Upper lobe of left lung (tissue), 6 donors: ENCODE measurements at places on chromosomes 4 and X. TPM values are rescaled to one million over a fixed set of nuclear protein-coding genes. Genes with fewer than 3 reads are reported as not detected.
A peak's percentile ranks its signal among the peaks of the same experiment; 100 is the strongest.

Gene RASGEF1B
- total RNA-seq = 78.6 TPM

Gene NLGN3
- total RNA-seq = 1.0 TPM

GRCh38 chr4:64911846-64912245 is 502.6 kb upstream of the TECRL start:
- DNase-seq = no peak
- H3K27ac ChIP-seq = no peak overlapping the region
- no peaks in the 10 kb centered on the region for H3K27me3 ChIP-seq
- no peaks in the 10 kb centered on the region for H3K4me1 ChIP-seq
- H3K36me3 ChIP-seq = no peaks in the 10 kb centered on the region
- no peak overlapping the region for H3K4me3 ChIP-seq

- H3K4me3 ChIP-seq = no peak overlapping the region
- H3K4me1 ChIP-seq = no peaks in the 10 kb centered on the region
- no peak for DNase-seq
- no peaks in the 10 kb centered on the region for H3K36me3 ChIP-seq
- H3K27me3 ChIP-seq = no peaks in the 10 kb centered on the region
- no peak overlapping the region for H3K27ac ChIP-seq
Measured at GRCh38 chr4:21452931-21453330, 495.6 kb downstream of the KCNIP4 start.

DNA sequence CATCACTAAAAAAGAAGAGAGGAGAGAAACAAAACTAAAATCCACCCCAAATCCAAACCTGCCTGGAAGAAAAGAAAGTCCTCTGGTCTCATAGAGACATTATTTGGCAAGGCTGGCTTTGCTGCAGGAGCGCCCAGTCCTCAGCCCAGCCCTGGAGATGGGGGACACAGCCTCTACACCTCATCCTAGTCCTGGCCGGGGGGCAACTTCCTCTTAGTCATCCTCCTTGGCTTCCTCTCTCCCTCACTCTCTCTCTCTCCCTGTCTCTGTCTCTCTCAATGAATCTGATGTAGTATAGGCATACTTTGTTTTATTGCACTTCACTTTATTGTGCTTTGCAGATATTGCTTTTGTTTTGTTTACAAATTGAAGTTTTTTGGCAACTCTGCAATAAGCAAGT is 55.8 kb upstream of the MAGEB10 start:
- no peaks in the 10 kb centered on the region for H3K4me1 ChIP-seq
- H3K4me3 ChIP-seq = no peak overlapping the region
- no peak overlapping the region for H3K27ac ChIP-seq
- no peaks in the 10 kb centered on the region for H3K36me3 ChIP-seq
- no peak for DNase-seq

Gene FGFBP2
- total RNA-seq = 1.8 TPM

GRCh38 chr4:185304541-185304940 is 91.2 kb downstream of the LRP2BP start:
- no peak overlapping the region for H3K4me3 ChIP-seq
- DNase-seq = no peak
- H3K27ac ChIP-seq = peak overlapping the region; percentile 74
- H3K36me3 ChIP-seq = peaks cover 10% of the 10 kb centered on the region
- H3K4me1 ChIP-seq = no peaks in the 10 kb centered on the region
- H3K27me3 ChIP-seq = no peaks in the 10 kb centered on the region

Gene SLC4A4
- 17.3 TPM for total RNA-seq

Gene PNMA6A
- 1.0 TPM for total RNA-seq

- H3K27me3 ChIP-seq = no peaks in the 10 kb centered on the region
- H3K27ac ChIP-seq = no peak overlapping the region
- H3K4me1 ChIP-seq = no peaks in the 10 kb centered on the region
- DNase-seq = no peak
- no peak overlapping the region for H3K4me3 ChIP-seq
- H3K36me3 ChIP-seq = no peaks in the 10 kb centered on the region
Measured at GRCh38 chr4:27210956-27211355, 350.3 kb downstream of the STIM2 start.

DNA sequence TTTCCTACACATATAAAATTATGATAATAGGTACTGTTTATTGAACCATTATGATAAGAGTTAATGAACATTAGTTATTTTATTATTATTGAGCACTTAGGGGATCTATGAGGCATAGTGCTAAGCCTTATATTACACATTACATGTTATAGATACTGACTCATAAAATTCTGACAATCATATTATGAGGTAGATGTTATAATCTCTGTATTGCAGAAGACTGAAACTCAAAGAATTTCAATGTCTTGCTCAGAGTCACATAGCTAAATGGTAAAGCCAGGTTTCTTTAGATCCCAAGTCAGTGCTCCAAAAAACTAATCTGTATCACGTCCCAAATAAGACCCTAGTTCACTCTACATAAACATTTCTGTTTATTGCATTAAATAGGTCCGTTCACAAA is 207.2 kb upstream of the CNKSR2 start:
- H3K27me3 ChIP-seq = no peaks in the 10 kb centered on the region
- no peak for DNase-seq
- no peaks in the 10 kb centered on the region for H3K36me3 ChIP-seq
- H3K4me3 ChIP-seq = no peak overlapping the region
- no peak overlapping the region for H3K27ac ChIP-seq

Gene MEPE
- not detected for total RNA-seq
